ENCODE measurements at places on chromosomes 6 and 20.

- DNase-seq: no peak
These were observed 66.0 kb upstream of the RALY start for GRCh38 chr20:33927724-33928123.

DNA sequence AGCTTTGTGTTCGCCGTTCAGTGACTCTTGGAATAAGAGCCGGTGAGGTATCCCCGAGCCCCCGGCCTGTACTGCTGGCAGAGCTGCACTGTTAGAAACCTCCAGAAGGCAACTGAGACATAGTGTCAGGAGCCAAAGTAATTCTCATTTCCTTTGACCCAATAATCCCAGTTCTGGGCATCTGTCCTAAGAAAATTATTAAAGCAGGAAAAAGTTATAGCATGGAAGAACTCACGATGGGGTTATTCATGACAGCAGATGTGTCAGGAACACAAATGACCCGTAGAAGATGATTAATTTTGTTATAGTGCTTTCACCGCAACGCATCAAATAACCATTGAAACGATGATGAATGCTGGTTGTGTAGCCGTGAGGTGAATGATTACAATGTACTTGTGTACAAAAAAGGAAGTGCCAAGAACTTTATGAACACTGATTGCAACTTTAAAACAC is 20.3 kb downstream of the CYP21A2 start:
- no peak for DNase-seq

DNA sequence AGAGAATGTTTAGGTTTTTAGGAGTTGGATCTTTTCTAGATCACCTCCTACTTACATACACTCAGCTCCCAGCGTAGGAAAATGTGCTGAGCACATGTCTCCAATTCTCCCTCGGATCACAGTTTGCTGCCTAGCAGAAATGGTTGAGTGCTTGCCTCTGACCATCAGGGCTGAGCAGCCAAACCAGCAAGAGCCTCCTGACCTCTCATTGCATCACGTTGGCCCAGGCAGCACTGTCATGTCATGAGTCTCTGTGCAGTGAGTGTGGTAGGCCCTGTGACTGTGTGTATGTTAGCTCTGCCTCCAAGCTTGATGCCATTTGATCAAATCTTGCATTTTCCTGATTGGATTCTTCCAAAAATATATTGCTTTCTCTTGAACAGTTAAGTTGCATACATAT is 112.0 kb downstream of the LRRC1 start:
- DNase-seq: no peak

- DNase-seq: peak; percentile 15
These were observed 216.7 kb downstream of the ZDHHC14 start for GRCh38 chr6:157597461-157598312.

DNA sequence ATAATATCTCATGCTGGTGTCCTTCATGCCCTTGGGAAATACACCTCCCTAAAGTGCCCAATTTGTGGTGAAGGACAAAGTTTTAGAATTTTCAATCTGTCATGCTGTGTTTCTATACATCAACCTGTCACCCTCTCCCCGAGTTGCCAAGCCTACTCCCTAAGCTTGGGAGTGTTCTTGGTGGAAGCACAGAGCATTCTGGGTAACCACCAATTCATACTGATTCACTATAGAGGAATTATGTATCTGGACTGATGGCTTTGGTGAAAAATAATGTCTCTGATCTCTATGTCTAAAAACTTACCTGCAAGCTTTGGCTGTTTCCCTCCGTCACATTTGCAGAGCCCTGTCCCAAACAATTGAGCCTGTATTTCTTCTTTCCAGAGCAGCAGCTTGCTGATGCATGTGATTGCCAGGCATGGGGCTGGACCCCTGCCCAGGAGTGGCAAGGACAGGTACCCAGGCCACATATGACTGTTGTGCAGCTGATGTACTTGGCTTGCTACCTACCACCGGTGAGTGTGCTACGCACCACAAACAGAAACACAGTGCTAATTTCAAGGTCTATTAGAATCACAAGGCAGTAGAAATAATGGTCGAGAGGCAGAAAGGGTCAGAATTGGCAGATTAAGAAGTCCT is 202.8 kb upstream of the CITED2 start:
- DNase-seq: no peak

DNA sequence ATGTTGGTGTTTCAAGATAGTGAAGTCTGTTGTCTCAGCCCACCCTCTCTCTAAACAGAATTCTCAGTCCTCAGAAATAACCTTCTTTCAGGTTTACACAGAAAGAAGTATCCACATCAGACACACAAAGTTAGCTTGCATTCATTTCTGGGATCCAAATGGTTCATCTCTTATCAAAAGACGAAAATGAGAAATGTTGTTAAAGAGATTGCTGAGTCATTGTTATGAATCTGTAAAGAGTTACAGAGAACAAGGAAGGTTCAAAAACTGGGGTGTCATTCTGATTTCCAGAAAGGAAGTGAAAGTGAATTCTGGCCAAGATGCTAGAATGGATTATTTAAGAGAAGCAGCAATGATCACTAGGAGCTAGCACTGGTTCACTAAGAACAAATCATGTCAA is 90.5 kb upstream of the ATXN1 start:
- DNase-seq: no peak

DNA sequence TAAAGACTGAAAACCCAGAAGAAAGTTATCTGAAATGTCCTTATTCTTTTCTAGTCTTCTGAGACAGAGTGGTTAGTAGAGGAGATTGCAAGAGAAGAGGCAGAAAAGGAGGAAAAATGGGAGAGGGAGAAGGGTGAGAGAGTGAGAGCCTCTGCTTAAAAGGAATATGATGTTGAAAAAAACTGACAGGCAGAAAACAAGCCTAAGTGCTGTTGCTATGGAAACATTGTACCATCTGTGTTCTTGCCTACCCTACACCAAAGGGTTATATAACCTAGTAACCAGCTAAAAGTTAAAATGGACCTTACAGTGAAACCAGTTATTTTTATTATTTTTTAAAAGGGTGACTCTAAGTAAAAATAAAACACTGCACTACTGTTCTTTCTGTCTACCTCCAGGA is 28.3 kb upstream of the SH3BGRL2 start:
- DNase-seq: no peak

GRCh38 chr20:53438368-53438767 is 155.3 kb downstream of the ZNF217 start:
- DNase-seq: no peak

GRCh38 chr6:33694977-33695376 is 16.5 kb downstream of the UQCC2 start:
- no peak for DNase-seq

DNA sequence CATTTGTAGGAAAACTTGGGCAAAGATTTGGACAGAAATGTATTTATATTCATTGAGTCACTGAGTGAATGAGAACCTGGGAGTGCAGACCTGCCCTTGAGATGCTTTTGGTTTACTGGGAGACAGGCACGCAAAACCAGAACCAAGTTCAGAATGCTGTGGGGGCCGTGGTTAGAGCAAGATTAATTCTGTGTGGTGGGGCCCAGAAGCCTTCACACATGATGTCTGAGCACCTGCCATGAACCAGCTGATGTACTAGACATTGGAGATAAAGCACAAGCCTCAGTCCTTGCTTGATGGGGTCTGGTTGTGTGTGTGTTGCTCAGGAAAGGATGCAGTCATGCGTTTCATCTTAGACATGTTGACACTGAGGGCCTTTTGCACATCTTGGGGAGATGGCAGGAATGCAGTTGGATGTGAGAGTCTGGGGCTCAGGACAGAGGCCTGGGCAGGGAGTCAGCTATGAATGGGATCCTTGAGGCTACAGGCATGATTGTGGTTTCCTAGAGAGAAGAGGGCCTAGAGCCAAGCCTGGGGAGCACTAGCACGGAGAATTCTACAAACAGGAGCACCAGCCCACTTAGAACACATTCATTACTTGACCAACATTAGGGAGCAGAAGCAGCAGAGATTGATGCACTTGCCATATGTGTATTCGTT is 114.3 kb upstream of the TMEM181 start:
- DNase-seq: no peak

DNA sequence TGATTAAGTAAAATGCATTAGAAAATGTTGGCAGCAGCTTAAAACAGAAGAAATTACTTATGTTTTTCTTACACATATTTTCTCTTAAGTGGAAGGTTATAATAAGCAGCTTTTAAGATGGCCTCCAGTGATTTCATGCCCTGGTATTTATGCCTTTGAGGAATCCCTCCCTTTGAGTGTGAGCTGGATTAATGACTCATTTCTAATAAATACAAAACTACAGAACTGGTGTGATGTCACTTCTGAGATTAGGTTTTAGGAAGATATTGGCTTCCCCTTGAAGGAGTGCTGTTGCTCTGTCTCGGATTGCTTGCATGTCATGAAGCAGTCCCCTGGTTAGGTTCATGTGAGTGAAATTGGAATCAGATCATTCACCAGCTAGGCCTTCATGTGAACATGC is 143.2 kb upstream of the EPHA7 start:
- no peak for DNase-seq

- peak; percentile 4 for DNase-seq
These were observed 46.2 kb upstream of the SUPT3H start for GRCh38 chr6:45423824-45424450.

DNA sequence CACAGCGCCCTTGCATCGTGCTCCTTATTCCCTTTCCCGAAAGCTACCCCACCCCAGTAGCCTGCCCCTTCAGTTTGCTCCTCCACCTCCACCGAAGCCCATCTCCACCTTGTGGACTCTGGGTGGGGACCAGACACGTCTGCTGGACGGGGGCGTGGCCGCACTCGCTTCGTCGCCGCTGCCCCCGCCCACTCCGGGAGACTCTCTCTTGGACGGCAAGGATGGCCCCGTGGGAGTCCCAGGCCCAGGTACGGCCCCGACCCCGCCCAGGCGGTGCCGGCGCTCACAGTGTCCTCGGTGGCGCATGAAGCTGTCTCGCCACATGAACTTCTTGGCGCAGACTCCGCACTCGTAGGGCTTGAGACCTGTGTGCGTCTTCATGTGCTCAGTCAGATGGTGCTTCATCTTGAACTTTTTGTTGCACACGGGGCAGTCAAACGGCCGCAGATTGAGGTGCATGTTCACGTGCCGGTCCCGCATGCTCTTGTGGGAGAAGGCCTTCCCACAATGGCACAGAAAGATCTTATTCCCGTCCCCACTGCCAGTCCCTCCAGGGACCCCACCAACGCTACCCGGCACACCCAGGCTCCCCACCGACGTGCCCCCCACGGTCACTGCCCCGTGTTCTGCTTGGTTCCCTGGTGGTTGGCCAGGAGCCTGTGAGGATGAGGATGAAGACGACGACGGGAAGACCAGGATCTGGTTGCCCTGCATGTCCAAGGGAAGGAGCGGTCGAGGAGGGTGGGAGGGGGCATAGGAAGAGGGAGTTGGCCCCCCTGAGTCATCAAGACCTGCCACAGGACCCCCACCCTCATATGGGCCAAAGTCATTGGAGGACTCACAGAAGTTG is 1.3 kb upstream of the TAPBP start:
- no peak for DNase-seq

GRCh38 chr20:33263784-33264183 is 19.2 kb upstream of the BPIFB1 start:
- DNase-seq: no peak

DNA sequence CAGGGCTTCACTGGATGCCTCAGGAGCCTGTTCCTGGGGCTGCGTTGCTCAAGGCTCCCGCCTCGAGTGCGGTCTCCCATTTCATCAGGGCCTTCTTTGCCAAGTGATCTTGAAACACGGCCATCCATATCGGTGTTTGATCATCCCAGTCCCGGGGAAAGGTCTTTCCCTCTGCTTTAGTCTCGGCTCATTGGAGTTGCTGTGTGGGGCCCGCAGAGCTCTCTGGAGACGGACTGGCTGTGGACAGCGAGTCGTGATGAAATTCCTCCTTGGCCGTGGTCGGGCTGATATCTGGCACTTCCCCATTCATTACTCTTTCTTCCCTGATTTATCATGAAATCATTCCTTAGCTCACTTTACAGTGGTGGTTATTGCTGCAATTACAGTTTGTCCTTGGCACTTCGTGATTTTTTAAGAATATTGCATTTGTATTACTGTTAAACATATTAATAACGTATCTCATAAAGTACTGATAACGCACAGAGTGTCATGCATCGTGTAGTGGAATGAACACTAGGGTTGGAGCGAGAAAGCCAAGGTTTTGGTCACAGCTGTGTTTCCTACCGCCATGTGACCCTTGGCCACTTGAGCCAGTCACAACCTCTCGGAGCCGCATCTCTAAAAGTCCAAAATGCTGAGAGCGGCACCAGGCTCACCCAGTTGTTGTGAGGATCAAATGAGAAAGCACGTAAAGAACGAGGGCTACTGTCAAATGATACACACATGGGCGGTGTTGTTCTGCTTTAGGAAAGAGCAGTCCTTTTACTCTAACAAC is 71.8 kb downstream of the MTHFD1L start:
- no peak for DNase-seq

- no peak for DNase-seq
These were observed 520.7 kb downstream of the QKI start for GRCh38 chr6:163935158-163935762.

DNA sequence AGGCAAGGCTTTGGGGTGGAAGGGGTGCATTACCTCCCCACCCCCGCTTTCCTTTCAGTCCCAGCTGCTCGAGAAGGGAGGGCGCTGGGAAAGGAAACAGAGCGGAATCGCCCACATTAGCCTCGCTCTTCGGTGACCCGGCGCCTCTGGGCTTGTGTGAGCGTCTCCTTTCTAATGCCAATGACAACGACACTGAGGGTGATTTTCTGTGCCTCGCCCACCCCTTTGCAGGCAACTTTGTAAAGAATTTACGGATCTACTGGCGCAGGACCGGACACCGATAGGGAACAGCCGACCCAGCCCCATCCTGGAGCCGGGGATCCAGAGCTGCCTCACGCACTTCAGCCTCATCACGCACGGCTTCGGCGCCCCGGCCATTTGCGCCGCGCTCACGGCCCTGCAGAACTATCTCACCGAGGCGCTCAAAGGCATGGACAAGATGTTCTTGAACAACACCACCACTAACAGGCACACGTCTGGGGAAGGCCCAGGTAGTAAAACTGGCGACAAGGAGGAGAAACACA is 24.3 kb downstream of the TFAP2B start:
- DNase-seq: no peak

DNA sequence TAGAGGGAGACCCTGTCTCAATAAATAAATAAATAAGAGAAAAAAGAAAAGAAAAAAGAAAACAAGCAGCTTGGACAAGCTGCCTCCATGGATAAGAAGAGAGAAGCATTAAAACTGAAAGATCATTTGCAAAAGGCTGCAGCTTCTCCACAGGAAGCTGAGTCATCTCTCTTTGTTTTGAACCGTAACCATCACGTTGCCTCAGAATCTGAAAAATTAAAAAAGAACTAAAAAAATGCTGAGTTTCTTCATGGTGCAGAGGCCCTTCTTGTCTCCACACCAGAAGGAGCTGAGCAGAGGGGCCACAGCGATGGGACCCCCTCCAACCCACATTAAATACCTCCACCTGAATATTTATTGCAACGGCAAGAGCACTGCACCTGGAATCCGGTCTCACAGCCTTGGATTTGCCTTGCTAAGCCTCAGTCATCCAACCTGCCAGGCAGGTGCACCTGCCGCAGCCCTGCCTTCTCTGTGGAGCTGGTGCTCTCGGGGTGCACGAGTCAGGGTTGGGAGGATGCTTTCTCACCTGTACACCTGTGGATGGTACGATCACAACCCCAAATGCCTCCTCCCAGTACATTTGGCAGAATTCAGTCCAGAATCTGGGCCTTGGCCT is 28.1 kb downstream of the TOX2 start:
- no peak for DNase-seq
